ENCODE measurements at places on chromosomes 12 and 14.

- DNase-seq = no peak
Measured at GRCh38 chr14:67461341-67461985, 27.1 kb downstream of the TMEM229B start.

DNA sequence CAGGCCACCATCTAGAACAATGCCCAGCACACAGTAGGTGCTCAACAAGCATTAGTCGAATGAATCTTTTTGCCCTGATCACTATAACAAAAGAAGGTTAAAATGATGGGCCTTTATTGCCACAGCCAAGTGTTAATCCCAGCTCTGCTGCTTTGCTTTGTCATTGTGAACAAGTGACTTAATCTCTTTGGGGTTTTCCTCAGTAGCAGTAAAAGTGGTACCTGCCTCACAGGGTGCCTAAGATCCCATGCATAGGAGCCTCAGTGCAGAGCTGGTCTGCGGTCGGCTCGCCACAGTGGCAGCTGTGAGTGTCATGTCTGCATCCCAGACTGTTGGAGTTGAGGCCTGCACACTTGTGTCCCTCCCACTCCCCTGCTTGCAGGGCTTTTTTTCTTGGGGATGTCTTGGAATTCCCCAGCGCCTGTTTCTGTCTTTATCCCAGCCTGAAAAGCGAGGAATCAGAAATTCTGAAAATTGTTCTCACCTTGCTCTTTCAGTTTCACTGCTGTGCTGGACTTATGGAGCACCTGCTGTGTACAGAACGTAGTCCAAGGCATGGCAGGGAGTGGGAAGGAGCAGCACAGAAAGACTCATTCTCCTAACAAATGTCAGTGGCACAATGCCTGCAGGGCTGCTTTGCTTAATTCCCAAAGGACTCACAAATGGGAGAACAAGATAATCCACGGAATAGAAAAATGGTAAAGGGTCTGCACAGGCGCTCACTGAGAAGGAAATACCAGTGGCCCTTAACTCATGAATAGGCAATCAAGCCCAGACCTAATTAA lies 90.8 kb downstream of the EML1 start:
- DNase-seq = no peak

DNA sequence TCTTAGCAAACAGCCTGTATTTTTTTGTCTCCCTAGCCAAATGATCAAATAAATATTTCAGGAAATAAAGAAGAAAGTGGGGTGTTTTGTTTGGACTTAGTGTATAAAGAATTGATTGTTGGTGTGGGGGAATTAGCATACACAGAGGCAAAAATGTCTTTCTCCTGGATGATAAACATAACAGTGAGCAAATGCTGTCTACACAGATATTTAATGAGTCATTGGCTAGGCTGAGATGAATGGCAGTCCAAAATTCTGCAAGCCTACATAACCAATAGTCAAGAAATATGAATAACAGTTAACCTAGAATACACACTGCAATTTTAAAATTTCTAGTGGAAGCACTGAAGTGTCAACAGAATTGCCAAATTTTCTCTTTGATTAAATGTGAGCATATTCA lies 35.8 kb downstream of the MYF5 start:
- DNase-seq = no peak

DNA sequence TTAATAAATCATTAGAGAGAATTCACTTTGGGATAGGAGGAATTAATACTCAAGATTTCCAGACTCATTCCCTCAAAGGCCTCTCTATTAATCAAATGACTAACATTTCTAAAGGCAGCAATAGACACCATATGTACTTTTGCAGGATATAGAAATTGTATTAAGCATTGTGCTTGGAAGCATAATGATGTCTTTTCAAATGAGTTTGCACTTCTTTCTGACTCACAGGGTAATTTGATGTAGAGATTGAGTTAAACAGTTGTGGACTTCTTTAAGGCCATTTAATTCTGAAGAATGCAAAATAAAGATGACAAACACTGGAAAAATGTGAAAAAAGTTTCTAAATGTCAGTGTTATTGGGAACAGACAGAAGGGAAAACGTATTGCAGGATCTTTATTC lies 63.4 kb upstream of the CSRP2 start:
- no peak for DNase-seq

- no peak for DNase-seq
Measured at GRCh38 chr14:32934073-32934880, 4.4 kb upstream of the NPAS3 start.

DNA sequence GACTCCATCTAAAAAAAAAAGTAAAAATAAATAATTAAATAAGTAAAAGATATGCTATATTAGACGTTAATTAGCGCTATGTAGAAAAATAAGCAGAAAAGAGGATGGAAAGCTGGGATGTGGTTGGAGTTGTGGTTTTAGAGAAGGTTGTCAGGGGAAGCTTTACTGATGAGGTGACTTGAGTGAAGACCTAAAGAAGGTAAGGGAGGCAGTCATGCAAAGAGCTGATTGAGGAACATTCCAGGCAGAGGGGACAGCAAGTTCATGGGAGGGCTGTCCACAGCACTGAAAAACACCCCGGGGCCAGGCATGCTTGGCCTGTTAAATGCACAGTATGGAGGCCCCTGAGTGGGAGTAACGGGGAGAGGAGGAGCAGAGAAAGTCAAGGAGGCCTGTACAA lies 15.7 kb downstream of the SMAGP start:
- DNase-seq = no peak
